ENCODE measurements at places on chromosomes 12 and 14.
A peak's percentile ranks its signal among the peaks of the same experiment; 100 is the strongest.

- no peak for DNase-seq
Measured at GRCh38 chr14:84894254-84894653, 635.7 kb upstream of the FLRT2 start.

DNA sequence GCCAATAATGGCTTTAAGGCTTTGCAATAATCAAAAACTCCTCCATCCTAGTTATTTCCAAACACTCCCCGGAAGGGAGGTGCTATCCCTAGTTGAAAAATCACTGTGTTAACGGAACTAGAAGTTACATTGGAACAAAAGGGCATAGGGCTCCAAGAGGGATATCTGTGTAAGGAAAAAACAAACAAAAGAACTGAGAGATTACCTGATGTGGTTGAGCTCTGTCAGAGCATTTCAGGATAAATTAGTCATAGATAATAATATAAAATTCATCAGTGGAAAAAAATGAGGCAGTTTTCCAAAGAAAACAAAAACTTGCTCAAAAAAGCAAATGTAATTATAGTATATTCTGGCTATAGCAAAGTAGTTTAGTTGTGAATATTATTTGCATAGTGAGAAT lies 27.4 kb upstream of the PAPLN start:
- peak; percentile 77 for DNase-seq

DNA sequence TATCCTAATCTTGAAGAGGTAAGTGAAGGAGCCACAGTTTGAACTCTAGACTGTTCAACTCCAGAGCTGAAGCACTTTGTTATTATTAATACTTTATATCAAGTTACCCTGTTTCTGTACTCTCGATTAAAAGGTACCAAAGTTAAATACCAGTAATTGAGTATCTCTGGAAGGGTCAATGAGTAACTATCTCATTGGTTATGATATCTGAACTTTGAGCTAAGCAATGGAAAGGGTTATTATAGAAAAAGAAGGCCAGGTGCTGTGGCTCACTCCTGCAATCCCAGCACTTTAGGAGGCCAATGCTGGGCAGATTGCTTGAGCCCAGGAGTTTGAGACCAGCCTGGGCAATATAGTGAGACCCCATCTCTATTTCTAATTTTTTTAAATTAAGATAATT lies 9.9 kb downstream of the TMEM19 start:
- no peak for DNase-seq

DNA sequence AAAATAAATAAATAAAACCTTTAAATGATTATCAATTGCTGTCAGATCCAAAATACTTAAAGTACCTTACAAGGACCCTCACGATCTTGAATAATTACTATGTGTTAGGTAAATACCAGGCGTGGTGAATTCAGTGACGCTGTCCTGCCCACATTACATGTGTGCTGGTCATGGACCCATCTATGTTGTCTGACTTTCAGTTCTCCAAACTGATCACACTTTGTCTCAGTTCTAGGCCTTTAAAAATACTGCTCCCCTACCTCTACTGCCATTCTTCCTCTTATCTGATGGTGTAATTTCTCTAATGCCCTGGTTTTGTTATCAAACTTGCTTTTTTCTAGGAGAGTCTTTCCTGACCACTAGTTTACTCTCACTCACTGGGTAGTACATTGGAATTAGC lies 520.7 kb downstream of the TRHDE start:
- no peak for DNase-seq
